A673 (cell line): ENCODE measurements at places on chromosomes 11 and 22. TPM values are rescaled to one million over a fixed set of nuclear protein-coding genes. Genes with fewer than 3 reads are reported as not detected.

Gene APOL2
- total RNA-seq = 37.9 and 45.1 TPM in 2 replicates

Gene SIK2
- total RNA-seq = 18.7 and 21.5 TPM in 2 replicates

Gene MRGPRG
- total RNA-seq = not detected in 2 replicates

GRCh38 chr22:21876486-21877176, 9.2 kb upstream of the MAPK1 start:
- DNase-seq = peak; percentile 18
- H3K27ac ChIP-seq = no peak overlapping the region
- H3K4me3 ChIP-seq = no peak overlapping the region
- no peaks in the 10 kb centered on the region for H3K36me3 ChIP-seq
- H3K27me3 ChIP-seq = no peaks in the 10 kb centered on the region

- H3K27me3 ChIP-seq = peaks cover 29% of the 10 kb centered on the region
- DNase-seq = no peak
- no peaks in the 10 kb centered on the region for H3K4me1 ChIP-seq
- no peak overlapping the region for H3K27ac ChIP-seq
Measured at GRCh38 chr11:105407101-105407500, 202.8 kb upstream of the GRIA4 start.

DNA sequence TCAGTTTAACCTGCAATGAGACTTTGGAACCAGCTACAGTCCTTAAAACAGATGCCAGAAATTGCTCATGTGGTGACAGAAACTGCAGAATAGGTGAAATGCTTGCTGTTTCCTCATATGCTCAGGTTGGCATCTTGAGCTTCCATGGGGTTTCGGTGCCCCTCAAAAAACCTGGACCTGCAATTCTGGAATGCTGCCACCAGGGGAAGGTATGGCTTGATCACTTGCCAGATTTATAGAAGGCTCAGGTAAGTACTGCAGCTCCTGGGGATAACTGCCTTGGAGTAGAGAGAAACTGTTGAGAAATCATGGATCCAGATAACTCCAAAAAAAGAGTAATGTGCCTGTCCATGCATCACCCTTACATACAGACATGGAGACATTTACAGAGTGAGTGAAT, 113.0 kb downstream of the CTTN start:
- no peaks in the 10 kb centered on the region for H3K36me3 ChIP-seq
- no peak overlapping the region for H3K27ac ChIP-seq
- H3K4me1 ChIP-seq = no peaks in the 10 kb centered on the region
- no peak overlapping the region for H3K4me3 ChIP-seq
- H3K27me3 ChIP-seq = no peaks in the 10 kb centered on the region

- H3K4me3 ChIP-seq = no peak overlapping the region
- no peaks in the 10 kb centered on the region for H3K4me1 ChIP-seq
- peak; percentile 49 for DNase-seq
- H3K27me3 ChIP-seq = peaks cover 6% of the 10 kb centered on the region
- no peaks in the 10 kb centered on the region for H3K36me3 ChIP-seq
Measured at GRCh38 chr11:127074151-127074761, 73.7 kb upstream of the KIRREL3 start.

GRCh38 chr11:62499944-62500649, 46.5 kb downstream of the AHNAK start:
- no peaks in the 10 kb centered on the region for H3K36me3 ChIP-seq
- H3K27me3 ChIP-seq = no peaks in the 10 kb centered on the region
- H3K4me1 ChIP-seq = peaks cover 10% of the 10 kb centered on the region
- no peak for DNase-seq
- H3K27ac ChIP-seq = no peak overlapping the region
- H3K4me3 ChIP-seq = no peak overlapping the region

- DNase-seq = no peak
- H3K36me3 ChIP-seq = no peaks in the 10 kb centered on the region
- peaks cover 7% of the 10 kb centered on the region for H3K27me3 ChIP-seq
- H3K4me1 ChIP-seq = no peaks in the 10 kb centered on the region
Measured at GRCh38 chr11:1839924-1840779, 1.4 kb downstream of the TNNI2 start.
